ENCODE measurements at places on chromosomes 2 and 18. TPM values are rescaled to one million over a fixed set of nuclear protein-coding genes. Genes with fewer than 3 reads are reported as not detected.

Gene ARHGAP28
- 15.5 TPM for total RNA-seq

- no peaks in the 10 kb centered on the region for H3K4me1 ChIP-seq
- no peaks in the 10 kb centered on the region for H3K27me3 ChIP-seq
- no peak overlapping the region for H3K4me3 ChIP-seq
Measured at GRCh38 chr18:60870261-60871153, 462.7 kb upstream of the CDH20 start.

- H3K27ac ChIP-seq, result peak overlapping the region; percentile 74
- no peaks in the 10 kb centered on the region for H3K27me3 ChIP-seq
- peaks cover 29% of the 10 kb centered on the region for H3K4me1 ChIP-seq
Measured at GRCh38 chr2:224882291-224883171, 159.7 kb downstream of the DOCK10 start.

DNA sequence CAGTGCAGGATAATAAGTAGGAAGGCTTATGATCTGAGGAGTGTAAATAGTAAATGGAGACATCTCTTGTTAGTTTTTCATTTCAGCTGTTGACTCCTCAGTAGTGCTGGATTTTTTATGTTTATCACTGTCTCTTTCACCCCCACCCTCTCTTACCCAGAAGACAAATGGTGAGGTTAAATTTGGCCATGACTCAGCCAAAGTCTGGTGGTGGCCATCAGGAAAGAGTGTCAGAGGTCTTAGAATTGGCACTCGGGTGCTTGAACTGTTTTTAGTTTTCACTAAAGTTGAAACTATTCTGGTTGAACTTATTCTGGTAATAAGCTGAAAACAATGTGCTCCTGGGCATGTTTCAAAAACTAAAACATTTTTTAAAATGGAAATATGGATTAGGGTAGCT lies 123.3 kb downstream of the FHOD3 start:
- no peak overlapping the region for H3K4me3 ChIP-seq
- peak; percentile 64 for DNase-seq
- no peaks in the 10 kb centered on the region for H3K36me3 ChIP-seq
- H3K4me1 ChIP-seq, result peaks cover 4% of the 10 kb centered on the region

- H3K4me3 ChIP-seq, result no peak overlapping the region
- no peaks in the 10 kb centered on the region for H3K27me3 ChIP-seq
- no peaks in the 10 kb centered on the region for H3K36me3 ChIP-seq
Measured at GRCh38 chr2:147424766-147425165, 420.1 kb upstream of the ACVR2A start.

DNA sequence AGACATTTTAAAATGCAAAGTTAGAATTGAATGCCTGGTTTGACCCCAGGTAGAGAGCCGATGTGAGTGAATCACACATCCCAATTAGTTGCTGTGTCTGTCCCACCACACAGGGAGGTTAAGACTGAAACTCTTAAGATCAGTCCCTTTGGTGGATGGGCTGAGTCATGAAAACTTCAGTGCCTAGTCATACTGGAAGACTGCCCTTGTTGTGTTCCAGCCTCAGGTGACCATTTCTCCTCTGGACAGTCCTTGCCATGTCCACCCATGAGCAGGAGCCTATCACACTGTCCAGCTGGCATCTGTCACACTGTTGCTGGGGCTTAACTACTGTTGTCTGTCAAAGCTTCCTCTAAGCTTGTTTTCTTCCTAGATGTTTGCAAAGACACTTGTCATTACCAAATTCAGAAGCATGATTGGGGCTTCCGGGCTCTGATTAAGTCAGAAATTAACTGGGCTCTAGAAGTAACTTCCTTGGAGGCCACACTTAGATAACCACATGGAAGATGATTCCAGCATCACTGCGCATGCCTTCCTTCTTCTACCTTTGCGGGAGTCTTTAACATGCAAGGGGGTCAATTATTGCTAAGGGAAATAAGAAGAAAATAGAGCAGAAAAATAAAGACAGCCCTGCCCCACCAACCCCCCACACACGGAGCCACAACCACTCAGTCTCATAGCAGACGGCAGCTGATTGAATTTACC lies 21.3 kb downstream of the CYRIA start:
- no peaks in the 10 kb centered on the region for H3K27me3 ChIP-seq
- DNase-seq, result peak; percentile 60
- peaks cover 9% of the 10 kb centered on the region for H3K4me1 ChIP-seq

Gene CRACDL
- 5.7 TPM for total RNA-seq

GRCh38 chr2:219772103-219772635 lies 144.7 kb downstream of the SLC4A3 start:
- DNase-seq, result no peak
- no peaks in the 10 kb centered on the region for H3K27me3 ChIP-seq
- H3K36me3 ChIP-seq, result no peaks in the 10 kb centered on the region

Gene OLA1
- total RNA-seq, result 104 TPM

GRCh38 chr2:17879913-17880274 lies 1.4 kb downstream of the KCNS3 start:
- no peak overlapping the region for H3K27ac ChIP-seq
- H3K36me3 ChIP-seq, result no peaks in the 10 kb centered on the region
- H3K4me1 ChIP-seq, result peaks cover 6% of the 10 kb centered on the region

- no peaks in the 10 kb centered on the region for H3K36me3 ChIP-seq
- no peak for DNase-seq
- no peak overlapping the region for H3K27ac ChIP-seq
- no peaks in the 10 kb centered on the region for H3K27me3 ChIP-seq
Measured at GRCh38 chr2:37412231-37412630, 67.8 kb downstream of the QPCT start.

DNA sequence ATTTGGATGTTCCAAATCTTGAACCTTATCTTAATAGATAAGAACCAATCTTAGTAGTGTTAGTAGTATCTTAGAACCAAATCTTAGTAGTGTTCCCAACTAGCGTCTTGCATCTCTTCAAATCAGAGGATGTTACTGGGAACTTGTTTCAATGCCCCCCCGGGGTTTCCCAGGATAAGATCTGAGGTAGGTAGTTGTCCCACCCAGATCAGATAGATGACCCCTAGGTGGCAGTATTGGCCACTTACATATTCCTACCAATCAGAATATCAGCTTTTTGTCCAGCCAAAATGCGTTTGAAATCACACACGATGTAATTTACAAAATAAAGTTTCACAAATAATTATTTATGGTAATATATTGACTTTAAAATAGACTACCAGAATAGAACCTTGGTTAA lies 314.8 kb downstream of the MBD2 start:
- DNase-seq, result no peak
- H3K4me1 ChIP-seq, result no peaks in the 10 kb centered on the region
- no peaks in the 10 kb centered on the region for H3K36me3 ChIP-seq
- no peak overlapping the region for H3K4me3 ChIP-seq
- no peak overlapping the region for H3K27ac ChIP-seq

DNA sequence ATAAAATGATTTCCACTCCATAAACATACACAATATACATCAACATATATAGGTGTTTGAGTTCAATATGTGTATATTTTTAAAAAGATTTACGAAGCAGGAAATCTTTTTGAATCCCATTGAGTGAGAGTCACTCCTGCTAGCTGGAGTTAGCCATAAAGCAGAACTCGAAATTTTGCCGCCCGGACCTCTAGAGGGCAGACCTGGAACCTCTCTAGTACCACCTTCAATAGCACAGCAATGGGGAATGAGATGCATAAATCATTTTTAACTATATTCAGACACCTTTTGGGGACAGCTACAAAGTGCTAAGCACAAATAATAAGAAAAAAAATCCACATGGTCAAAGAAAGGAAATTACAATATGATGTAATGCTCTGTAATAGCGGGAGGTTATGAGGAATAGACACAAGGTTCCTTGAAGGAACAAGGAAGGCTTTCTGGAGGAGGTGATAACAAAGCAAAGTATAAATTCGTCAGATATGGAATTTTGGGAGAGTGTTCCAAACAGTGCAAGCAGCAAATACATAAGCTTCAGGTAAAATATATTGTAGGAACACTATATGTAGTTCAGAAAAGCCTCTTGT lies 533.4 kb downstream of the ERBB4 start:
- peak; percentile 5 for DNase-seq
- no peak overlapping the region for H3K4me3 ChIP-seq
- H3K4me1 ChIP-seq, result no peaks in the 10 kb centered on the region
- H3K27ac ChIP-seq, result no peak overlapping the region

DNA sequence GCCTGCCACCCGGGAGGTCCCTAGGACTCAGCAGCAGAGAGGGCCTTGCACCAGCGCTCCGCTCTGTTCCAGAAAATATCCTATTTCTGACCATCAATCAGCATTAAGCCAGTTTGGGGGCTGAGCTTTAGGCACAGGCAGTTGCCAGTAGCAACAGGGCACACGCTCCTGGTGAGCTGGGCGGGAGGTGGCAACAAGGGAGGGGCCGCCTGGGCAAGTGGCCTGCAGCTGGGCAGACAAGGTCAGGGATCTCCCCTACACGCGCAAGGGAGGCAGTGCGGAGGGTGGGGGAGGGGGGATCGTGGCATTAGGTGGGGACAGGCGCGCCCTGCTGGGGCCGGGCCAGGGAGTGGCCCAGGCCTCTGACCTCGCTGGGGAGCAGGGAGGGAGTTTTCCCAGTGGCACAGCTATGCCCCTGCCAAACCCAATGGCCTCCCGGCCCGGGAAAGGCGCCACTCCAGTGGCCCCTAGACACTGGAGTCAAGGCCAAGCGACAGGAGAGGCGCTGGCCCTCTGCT lies 302.8 kb downstream of the NCKAP5 start:
- peaks cover 3% of the 10 kb centered on the region for H3K27me3 ChIP-seq
- H3K4me1 ChIP-seq, result peaks cover 7% of the 10 kb centered on the region
- no peaks in the 10 kb centered on the region for H3K36me3 ChIP-seq
- DNase-seq, result no peak
- H3K27ac ChIP-seq, result no peak overlapping the region

Measured in astrocyte (in vitro differentiated cells and primary cell).